T-helper 17 cell (primary cell): ENCODE measurements at places on chromosomes 3 and 15. TPM values are rescaled to one million over a fixed set of nuclear protein-coding genes. Genes with fewer than 3 reads are reported as not detected.

DNA sequence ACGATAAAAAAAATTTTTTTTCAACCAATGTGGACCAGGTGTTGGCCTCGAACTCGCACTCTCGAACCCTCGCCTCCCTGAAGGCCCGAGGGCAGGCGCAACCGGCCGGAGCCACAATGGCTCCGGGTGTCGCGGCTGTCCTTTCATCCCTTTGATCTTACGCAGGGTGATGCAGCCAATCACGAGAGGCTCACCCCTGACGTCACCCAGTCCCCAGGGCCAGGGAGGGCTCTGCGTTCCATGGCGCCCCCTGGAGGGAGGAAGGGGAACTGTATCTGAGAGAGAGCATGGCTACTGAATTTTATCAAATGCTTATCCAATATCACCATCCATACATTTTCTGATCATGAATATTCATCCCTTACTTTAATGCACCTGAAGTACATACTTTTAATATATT lies 15.4 kb upstream of the GMNC start:
- H3K27me3 ChIP-seq = no peaks in the 10 kb centered on the region
- H3K27ac ChIP-seq = no peak overlapping the region
- H3K4me3 ChIP-seq = no peak overlapping the region
- H3K36me3 ChIP-seq = no peaks in the 10 kb centered on the region

- peaks cover 12% of the 10 kb centered on the region for H3K36me3 ChIP-seq
- H3K27ac ChIP-seq = peak overlapping the region; percentile 95
- H3K4me1 ChIP-seq = peaks cover 55% of the 10 kb centered on the region
- peak overlapping the region; percentile 86 for H3K4me3 ChIP-seq
- no peaks in the 10 kb centered on the region for H3K27me3 ChIP-seq
Measured at GRCh38 chr3:52216585-52217408, 8.6 kb downstream of the TLR9 start.

DNA sequence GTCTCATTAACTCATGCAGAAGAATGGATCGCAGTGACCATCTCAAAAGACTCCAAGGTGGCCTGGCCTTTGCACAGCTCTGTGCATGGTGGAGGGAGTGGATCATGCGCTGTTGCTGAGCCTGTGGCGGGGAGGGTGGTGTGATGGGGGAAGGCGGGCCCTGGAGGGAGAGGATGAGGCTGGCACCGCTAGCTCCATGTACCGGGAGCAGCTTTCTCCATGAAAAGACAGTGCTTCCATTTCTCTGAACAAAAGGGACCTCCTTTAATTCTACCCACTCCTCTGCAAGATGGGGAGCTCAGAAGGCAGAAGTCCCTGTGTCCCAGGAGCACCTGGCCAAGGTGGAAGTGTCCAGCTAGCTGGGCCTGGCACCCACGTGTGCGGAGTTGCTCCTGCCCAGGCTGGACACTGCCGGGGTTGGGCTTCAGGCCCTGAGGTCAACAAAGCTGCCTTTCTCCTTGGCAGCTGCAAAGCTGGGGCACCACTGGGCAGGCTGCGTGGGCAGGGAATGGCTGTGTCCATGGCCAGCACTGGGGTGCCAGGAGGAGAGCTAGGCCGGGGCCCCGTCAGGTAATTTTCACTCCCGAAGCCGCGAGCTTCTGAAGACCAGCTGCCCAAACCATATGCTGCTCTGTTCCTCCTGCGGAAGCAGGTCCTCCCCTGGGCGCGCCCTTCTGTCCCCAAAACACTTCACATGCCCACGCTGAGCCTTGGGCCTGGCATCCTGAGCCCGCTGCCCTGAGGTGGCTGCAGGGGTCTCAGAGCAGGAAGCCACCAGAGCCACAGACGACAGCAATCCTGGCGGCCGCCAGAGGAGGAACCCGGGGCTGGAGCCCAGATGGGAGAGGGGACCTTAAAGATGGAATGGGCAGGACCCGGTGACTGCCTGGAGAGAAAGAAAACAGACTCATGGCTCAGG lies 6.4 kb downstream of the MAP6D1 start:
- DNase-seq = no peak
- H3K27ac ChIP-seq = no peak overlapping the region
- peak overlapping the region; percentile 25 for H3K4me3 ChIP-seq

DNA sequence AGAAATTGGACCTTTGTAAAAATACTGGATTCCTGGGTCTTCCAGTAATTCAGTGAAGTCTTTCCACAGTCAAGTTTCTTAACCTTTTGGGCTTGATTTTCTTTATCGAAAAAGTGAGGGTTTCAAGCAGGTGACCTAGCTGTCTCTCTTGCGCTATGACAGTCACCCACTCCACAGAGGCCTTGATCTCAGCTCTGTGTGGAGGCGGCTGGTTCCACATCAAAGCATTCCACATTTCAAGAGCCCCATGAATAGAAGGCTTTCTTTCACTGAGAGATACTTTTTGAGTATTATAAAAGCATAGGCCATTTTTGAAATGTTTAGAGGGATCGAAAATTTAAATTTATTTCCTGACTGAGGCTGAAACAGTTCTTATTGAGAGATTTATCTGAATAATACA lies 43.9 kb downstream of the GABRA5 start:
- DNase-seq = no peak
- no peak overlapping the region for H3K4me3 ChIP-seq
- no peaks in the 10 kb centered on the region for H3K27me3 ChIP-seq

DNA sequence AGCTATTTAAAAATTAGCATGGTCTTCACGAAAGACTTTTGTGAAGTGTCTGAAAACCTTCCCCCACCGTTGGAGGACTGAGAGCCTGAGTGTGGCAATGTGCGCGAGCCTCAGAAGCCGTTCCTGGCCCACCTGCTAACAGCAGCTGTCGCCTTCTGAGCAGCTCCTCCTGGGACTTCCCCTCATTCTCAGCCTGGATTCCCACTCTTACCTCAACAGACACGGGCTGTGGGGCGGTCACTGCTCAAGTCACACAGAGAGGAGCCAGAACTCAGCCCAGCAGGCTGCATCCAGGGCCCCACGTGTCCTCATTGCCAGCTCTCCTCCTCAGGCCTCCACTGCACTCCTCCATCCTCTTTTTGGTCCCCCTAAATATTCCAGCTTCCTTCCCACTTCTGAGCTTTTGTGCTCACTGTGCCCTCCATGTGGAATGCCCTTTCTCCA lies 7.8 kb downstream of the DNASE1L3 start:
- peaks cover 45% of the 10 kb centered on the region for H3K27me3 ChIP-seq
- DNase-seq = no peak
- no peaks in the 10 kb centered on the region for H3K4me1 ChIP-seq
- peaks cover 2% of the 10 kb centered on the region for H3K36me3 ChIP-seq
- H3K27ac ChIP-seq = no peak overlapping the region
- H3K4me3 ChIP-seq = no peak overlapping the region

DNA sequence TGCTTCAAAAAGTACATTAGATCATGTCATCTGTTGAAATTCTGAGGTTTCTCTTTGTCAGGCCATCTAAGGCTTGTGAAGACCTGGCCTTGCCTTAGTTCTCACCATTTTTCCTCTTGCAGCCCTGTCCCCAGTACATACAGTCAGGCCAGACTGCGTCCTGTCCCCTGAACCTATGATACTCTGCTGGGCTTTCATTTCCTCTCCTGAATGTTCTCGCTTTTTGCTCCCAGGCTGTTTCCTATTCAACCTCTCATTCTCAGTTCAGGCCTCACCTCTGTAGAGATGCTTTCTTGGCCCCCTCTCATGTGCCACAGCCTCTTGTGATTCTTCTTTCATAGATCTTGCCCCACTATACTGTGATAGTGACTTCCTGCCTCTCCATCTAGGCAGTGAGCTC lies 648.8 kb upstream of the KCNMB2 start:
- no peak for DNase-seq
- H3K36me3 ChIP-seq = peaks cover 3% of the 10 kb centered on the region
- H3K27ac ChIP-seq = no peak overlapping the region
- H3K4me3 ChIP-seq = peak overlapping the region; percentile 25
- no peaks in the 10 kb centered on the region for H3K27me3 ChIP-seq
- peaks cover 8% of the 10 kb centered on the region for H3K4me1 ChIP-seq

DNA sequence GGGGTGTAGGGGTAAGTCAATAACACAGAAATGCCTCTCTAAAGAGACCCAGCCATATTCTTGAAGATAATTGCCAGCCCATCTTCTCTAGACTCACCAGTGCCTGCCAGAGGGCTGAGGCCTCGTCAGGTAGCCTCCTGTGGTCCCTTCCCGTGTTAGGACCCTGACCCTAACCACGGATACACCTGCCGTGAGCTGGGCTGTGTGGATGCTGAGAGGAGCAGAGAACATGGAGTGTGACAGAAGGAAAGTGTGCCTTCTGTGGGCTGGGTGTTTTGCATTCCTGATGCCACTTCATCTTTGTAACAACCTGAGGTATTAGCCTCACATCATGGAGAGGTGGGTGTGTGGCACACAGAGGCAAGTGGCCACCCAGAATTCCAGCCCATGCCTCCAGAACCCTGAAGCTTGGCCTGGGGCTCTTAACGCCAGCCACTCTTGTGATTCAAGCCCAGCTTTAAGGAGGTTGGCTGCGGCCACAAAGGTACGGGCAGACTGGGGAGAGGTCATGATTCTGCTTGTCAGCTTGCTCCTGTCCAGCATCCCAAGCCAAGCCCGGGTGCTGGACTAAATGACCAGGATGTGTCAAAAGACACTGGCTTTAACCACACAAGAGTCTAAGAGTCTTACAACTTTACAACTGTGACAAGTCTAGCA lies 21.1 kb upstream of the ABTB1 start:
- H3K36me3 ChIP-seq = peaks cover 2% of the 10 kb centered on the region
- H3K27ac ChIP-seq = no peak overlapping the region
- peaks cover 4% of the 10 kb centered on the region for H3K4me1 ChIP-seq
- DNase-seq = no peak
- H3K27me3 ChIP-seq = no peaks in the 10 kb centered on the region

DNA sequence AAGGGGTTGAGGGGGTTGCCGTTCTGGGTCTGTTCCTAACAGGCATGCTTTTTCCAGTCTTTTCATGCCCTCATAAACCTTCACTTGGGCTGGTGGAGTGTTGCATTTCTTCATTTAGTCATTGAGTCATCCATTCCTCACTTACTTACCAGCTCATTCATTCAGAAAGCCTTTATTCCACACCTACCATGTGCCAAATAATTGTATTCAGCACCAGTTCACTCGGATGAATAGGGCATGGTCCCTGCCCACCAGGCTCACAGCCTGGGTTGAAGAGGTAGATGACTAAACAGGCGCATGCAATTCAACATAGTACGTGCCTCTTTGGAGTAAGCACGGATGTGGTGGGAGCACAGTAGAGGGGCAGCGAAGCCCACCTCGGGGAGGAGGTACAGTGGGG lies 35.1 kb upstream of the THSD4 start:
- DNase-seq = no peak
- H3K27ac ChIP-seq = no peak overlapping the region
- H3K27me3 ChIP-seq = peaks cover 9% of the 10 kb centered on the region

- no peak for DNase-seq
- peaks cover 53% of the 10 kb centered on the region for H3K4me1 ChIP-seq
- H3K27me3 ChIP-seq = no peaks in the 10 kb centered on the region
- H3K36me3 ChIP-seq = peaks cover 8% of the 10 kb centered on the region
- peak overlapping the region; percentile 98 for H3K4me3 ChIP-seq
Measured at GRCh38 chr15:31328969-31329639, 2.5 kb downstream of the KLF13 start.

GRCh38 chr3:16723978-16724377 lies 118.8 kb upstream of the DAZL start:
- H3K27me3 ChIP-seq = peaks cover 10% of the 10 kb centered on the region
- no peak for DNase-seq
- H3K4me3 ChIP-seq = no peak overlapping the region
- peaks cover 2% of the 10 kb centered on the region for H3K36me3 ChIP-seq

- H3K36me3 ChIP-seq = peaks cover 3% of the 10 kb centered on the region
- peaks cover 37% of the 10 kb centered on the region for H3K4me1 ChIP-seq
- DNase-seq = no peak
- peak overlapping the region; percentile 99 for H3K4me3 ChIP-seq
Measured at GRCh38 chr15:60480149-60480548, 1.2 kb upstream of the ICE2 start.

DNA sequence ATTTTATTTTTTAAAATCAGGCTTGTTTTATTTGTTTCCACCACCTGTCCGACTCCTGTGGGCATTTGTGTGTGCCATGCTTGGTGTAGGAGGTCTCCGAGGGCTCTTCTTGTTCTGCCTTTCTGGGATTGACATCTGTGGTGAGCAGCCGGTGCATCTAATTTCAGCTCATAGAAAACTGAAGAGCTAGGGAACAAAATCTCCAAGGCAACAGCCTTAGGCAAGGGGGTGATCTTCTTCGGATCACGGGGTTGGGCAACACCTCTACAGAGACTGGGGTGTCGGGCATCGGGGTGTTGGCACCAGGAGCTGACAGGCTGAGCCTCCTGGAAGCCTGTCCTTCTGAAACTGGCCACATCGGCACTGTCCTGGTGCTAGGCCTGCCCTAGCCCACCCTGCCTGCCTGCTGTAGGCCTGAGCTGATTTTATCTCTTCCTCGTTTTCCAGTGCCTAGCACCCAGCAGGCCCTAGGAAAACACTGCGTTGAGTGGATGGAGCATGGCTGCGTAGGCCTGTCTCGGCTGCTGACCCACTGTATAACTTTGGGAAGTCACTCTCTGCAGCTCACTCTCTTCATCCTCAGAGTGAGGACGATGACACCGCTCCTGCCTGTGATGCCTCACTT lies 10.3 kb downstream of the CHCHD6 start:
- no peak overlapping the region for H3K27ac ChIP-seq
- H3K4me3 ChIP-seq = no peak overlapping the region
- no peaks in the 10 kb centered on the region for H3K27me3 ChIP-seq
- peaks cover 28% of the 10 kb centered on the region for H3K4me1 ChIP-seq

GRCh38 chr3:159882790-159883779 lies 105.5 kb upstream of the IL12A start:
- H3K27ac ChIP-seq = no peak overlapping the region
- H3K36me3 ChIP-seq = peaks cover 2% of the 10 kb centered on the region
- DNase-seq = no peak
- peaks cover 41% of the 10 kb centered on the region for H3K27me3 ChIP-seq
- no peaks in the 10 kb centered on the region for H3K4me1 ChIP-seq

GRCh38 chr3:81484520-81484919 lies 276.9 kb downstream of the GBE1 start:
- H3K4me3 ChIP-seq = no peak overlapping the region
- no peak overlapping the region for H3K27ac ChIP-seq

GRCh38 chr3:39385456-39386090 lies 2.4 kb downstream of the SLC25A38 start:
- H3K4me3 ChIP-seq = peak overlapping the region; percentile 99
- peak overlapping the region; percentile 98 for H3K27ac ChIP-seq
- H3K4me1 ChIP-seq = peaks cover 52% of the 10 kb centered on the region
- no peaks in the 10 kb centered on the region for H3K27me3 ChIP-seq
- H3K36me3 ChIP-seq = peaks cover 1% of the 10 kb centered on the region

The STIMATE gene
- total RNA-seq = 42.6 TPM

The SELENOT gene
- 85.2 TPM for total RNA-seq

The TTC21A gene
- total RNA-seq = 3.5 TPM

The PRICKLE2 gene
- total RNA-seq = 0.37 TPM

The VGLL3 gene
- total RNA-seq = 0.17 TPM

The CYP11A1 gene
- total RNA-seq = not detected

The ACY1 gene
- total RNA-seq = 7.1 TPM

The ADAMTS17 gene
- total RNA-seq = 8.1 TPM
